ENCODE measurements at places on chromosomes 3 and 15. TPM values are rescaled to one million over a fixed set of nuclear protein-coding genes. Genes with fewer than 3 reads are reported as not detected.

Gene SRPRB
- 131 TPM for total RNA-seq

Gene ZPLD1
- total RNA-seq: 0.42 TPM

Gene GXYLT2
- 74.2 TPM for total RNA-seq

Gene LTK
- under 0.01 TPM for total RNA-seq

Gene UPK1B
- total RNA-seq: not detected

Gene CLDN18
- total RNA-seq: not detected

Gene CP
- total RNA-seq: not detected

Gene PDZRN3
- 12.3 TPM for total RNA-seq

Gene PLA2G4D
- not detected for total RNA-seq

Gene AMOTL2
- 160 TPM for total RNA-seq

Gene SELENOS
- 88.8 TPM for total RNA-seq

Gene PP2D1
- total RNA-seq: not detected

Gene GOLGA6A
- not detected for total RNA-seq

Gene VWA5B2
- total RNA-seq: not detected

Gene TRH
- total RNA-seq: not detected

Gene SEMA5B
- total RNA-seq: not detected

Gene SCN5A
- total RNA-seq: 0.30 TPM

Gene AGBL1
- total RNA-seq: not detected

Gene SRGAP3
- 1.5 TPM for total RNA-seq

Gene MAGEL2
- 2.1 TPM for total RNA-seq

Gene MESP2
- 0.30 TPM for total RNA-seq

Gene PIERCE2
- total RNA-seq: 0.89 TPM

Gene CACNA2D2
- not detected for total RNA-seq

Gene DPPA4
- total RNA-seq: not detected

Gene SGO1
- total RNA-seq: 4.9 TPM

Gene CCR9
- total RNA-seq: not detected

Gene CADM2
- total RNA-seq: not detected

Gene PLSCR4
- total RNA-seq: 9.3 TPM

Gene PRR20G
- total RNA-seq: not detected

Gene SEMA3F
- total RNA-seq: 0.23 TPM

Gene ARHGEF26
- 3.6 TPM for total RNA-seq

Gene SLCO2A1
- total RNA-seq: not detected

Gene FEZF2
- not detected for total RNA-seq

Gene RBM5
- 147 TPM for total RNA-seq

Gene CPNE9
- total RNA-seq: not detected

Gene ARPP21
- not detected for total RNA-seq

Gene TM4SF4
- total RNA-seq: not detected

Gene CHL1
- total RNA-seq: not detected

Gene TMEM207
- total RNA-seq: not detected

Gene IQCF5
- not detected for total RNA-seq

Gene SERP1
- 229 TPM for total RNA-seq

Gene ACSBG1
- total RNA-seq: not detected

Gene FAM81A
- 0.30 TPM for total RNA-seq

Gene SH2D7
- total RNA-seq: not detected

Gene PLCH1
- total RNA-seq: 0.09 TPM

Gene ALDH1A2
- 0.30 TPM for total RNA-seq
